ENCODE measurements at places on chromosomes 5 and 9.

GRCh38 chr9:133777068-133777791 is 39.1 kb upstream of the SARDH start:
- DNase-seq: no peak

DNA sequence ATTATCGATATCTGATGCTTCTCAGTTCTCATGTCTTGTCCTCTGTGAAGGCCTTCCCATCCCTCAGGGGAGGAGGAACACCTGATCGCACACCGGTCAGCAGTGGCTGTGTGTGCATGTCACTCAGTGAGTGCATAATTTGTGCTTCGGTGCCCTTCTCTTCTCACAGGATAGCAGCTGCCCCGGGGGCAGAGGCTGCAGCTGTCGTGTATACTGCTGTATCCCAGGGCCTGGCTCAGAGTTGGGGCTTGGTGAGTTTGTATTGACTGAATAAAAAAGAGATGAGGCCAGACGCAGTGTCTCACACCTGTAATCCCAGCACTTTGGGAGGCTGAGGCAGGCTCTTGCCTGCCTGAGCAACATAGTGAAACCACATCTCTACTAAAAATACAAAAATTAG is 49.7 kb upstream of the NCS1 start:
- no peak for DNase-seq

DNA sequence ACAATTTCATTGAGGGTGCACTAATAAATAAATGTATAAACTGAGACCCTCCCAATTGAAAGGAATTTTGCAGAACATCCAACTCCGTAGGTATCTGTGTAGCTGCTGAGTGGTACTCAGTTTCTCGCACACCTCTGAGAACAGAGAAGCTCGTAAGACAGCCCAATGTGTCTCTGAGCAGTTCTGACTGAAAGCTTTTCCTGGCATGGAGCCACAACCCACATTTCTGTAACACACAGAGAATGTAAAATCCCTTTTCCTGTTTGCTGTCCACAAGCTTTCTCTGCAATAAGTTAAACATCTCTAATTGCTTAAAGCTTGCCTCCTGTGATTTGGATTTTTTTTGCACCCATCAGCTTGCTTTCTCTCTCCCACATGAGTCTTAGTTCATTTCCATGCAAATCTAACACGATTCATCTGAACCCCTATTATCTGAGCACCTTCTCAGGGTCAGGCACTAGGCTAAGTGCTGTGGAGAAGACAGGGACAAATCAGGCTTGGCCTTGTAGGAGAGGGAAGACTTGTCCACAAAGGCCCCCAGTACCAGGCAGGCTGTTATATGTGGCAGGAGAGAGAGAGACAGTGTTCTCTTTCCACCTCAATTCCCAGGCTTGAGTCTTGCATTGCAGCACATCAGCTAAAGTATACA is 44.2 kb upstream of the COL15A1 start:
- DNase-seq: no peak

DNA sequence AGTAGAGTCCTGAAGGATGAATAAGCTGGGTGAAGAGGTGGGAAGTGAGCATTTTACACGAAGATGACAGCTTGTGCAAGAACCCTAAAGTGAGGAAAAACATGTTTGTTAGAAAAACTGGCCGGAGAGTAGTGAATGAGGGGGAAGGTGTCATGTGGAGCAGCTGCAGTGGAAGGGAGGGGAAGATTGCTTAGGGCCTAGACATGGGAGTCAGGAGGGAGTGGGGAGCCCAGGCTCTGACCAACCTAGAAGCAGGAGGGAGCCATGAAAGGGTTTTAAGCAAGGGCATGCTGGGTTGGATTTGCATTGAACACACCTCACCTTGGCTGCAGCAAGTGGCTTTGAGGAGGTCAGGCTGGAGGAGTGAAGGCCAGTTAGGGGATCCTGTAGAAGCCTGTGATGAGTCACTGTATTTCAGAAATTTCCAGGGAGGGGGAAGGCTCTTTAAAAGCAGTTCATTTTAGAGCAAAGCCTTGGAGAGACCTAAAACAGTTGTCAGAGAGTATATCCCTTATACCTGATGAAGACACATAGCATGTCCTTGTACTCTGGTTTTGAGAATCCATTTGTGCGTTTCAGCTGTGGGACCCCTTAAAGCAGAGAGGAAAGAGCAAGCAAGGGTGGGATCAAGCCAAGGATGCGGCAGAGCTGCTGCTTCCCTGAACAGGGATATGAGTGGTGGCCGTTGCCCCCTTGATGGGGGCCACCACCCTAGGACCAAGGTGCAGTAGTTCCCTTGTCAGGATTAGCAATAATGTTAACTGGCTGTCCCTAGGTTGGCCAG is 45.4 kb downstream of the ANGPTL2 start:
- DNase-seq: no peak

DNA sequence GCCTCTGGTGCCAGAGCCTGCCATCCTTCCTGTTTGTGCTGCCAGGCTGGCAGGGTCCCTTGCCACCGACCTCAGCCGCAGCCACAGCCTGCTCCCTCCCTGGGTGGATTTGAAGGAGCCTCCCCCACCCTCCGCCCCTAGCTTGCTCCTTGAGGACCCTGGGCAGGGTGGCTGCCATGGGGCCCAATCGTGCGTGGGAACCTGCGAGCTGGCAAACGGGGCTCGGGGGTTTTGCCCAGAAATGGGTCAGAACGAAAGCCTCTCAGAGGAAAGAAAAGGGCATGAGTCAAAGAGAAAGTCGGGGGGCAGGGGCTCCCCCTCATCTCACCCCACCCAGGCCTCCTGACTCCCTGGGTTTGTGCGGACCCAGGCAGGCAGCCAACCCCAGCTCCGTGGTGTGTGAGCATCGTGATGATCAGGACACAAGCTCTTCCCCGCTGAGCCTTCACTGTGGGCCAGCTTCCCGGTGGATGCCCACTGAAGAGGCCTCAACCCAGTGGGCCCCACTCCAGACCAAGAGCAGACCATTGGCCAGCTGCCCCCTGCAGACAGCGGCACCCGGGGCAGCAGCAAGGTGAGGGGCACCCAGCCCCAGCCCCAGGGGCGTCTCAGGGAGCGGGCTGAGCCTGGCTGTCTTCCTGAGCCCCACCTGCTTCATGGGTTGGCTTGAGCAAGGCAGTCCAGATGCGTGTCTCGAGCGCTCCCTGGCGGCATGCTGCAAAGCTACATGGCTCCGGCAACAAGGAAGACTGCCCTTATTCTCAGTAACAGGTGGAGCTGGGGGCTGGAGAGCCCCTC is 3.0 kb upstream of the FUT7 start:
- DNase-seq: peak; percentile 89

GRCh38 chr5:41874512-41875060 is 4.4 kb upstream of the OXCT1 start:
- DNase-seq: no peak

Data from frontal cortex (tissue), 4 donors.